ENCODE measurements at places on chromosomes 4 and X.
A peak's percentile ranks its signal among the peaks of the same experiment; 100 is the strongest.

- no peak for DNase-seq
Measured at GRCh38 chr4:94038195-94038594, 169.5 kb upstream of the SMARCAD1 start.

DNA sequence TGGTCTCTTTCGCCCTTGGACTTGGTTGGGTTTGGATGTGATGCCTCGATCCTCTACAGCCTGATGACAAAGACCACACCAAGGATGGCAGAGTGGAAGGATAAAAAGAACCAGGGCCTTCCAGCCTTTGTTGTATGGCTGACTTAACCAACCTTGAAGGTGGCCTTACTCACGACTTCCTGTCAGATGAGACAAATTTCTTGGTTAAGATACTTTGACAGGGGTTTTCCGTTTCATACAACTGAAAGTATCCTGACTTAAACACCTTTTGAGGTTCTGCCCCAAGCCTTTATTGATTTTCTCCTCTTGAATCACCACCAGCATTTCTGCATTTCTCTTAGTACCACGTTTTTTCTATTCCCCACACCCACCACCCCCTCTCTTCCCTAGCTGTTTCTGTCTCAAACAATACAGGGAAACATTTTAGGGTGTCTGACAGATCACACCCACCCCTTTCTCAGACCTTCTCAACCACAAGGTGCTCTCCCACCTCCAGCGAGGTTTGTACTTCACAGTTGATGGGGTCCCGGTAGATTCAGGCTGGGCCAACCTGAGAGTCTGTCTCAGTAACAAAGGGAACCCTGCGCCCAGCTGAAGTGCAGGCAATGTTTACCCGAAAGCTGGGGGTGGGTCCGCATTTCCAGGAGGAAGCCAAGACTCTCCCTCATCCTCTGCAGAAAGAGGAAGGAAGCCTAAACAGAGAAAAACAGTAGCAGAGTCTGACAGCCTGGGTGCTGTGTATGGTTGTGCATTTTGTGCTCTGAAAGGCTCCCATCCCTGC is 5.0 kb upstream of the TSPAN5 start:
- DNase-seq = peak; percentile 51

- DNase-seq = no peak
Measured at GRCh38 chrX:152992115-152992514, 1.8 kb downstream of the PNMA5 start.

DNA sequence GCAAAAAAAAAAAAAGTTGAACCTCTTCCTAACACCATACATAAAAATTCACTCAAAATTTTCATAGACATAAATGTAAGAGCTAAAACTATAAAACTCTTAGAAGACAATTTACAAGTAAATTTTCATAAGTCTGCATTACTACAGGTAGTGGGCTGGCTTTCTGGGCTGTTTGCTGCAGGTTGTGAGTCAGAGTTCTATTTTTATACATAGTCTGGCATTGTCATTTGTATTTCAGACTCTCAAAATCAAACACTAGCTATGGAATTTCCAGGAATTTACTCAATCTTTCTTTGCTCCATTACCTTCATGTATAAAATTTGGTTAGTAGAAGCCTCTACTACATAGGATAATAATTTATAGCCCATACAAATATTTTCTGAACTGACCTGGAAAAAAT is 227.2 kb downstream of the COX18 start:
- no peak for DNase-seq

- DNase-seq = no peak
Measured at GRCh38 chrX:72620550-72621145, 48.0 kb upstream of the HDAC8 start.

DNA sequence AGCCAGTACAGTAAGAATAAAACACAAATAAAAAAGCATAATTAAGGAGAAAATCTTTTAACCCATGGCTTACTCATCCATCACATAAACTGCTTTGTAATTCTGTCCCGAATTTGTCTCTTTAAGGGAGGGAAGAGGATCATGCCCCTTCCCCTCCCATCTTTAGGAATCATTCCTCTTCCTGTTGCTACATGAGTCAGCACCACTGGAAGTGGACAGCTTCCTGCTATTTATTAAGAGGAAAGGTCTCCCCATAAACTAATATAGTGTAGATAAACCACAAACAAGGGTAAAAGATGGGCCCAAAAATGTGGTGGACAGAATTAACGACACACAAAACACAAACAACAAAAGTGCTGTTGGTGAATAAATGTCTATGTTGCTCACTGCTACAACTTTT is 75.8 kb downstream of the PPP3CA start:
- no peak for DNase-seq

GRCh38 chrX:71510161-71510560 is 22.7 kb upstream of the OGT start:
- no peak for DNase-seq

- no peak for DNase-seq
Measured at GRCh38 chr4:87489678-87490077, 39.5 kb downstream of the SPARCL1 start.

DNA sequence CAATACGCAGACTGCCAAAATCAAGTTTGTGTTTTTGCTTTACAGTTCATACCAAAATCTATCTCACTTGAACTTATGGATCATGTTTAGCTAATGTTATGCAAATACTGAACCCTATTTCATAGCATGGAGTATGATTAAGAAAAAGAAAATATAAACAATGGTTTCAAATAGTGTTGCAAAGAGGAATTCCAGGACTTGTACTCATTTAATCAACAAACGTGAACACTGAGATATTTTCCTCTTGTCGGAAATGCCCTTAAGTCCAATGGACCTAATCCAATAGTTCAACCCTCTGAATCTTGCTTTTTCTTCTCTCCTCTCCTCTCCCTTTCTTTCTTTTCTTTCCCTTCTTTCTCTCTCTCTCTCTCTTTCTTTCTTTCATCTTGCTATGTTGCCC is 30.8 kb downstream of the RASL11B start:
- DNase-seq = no peak

DNA sequence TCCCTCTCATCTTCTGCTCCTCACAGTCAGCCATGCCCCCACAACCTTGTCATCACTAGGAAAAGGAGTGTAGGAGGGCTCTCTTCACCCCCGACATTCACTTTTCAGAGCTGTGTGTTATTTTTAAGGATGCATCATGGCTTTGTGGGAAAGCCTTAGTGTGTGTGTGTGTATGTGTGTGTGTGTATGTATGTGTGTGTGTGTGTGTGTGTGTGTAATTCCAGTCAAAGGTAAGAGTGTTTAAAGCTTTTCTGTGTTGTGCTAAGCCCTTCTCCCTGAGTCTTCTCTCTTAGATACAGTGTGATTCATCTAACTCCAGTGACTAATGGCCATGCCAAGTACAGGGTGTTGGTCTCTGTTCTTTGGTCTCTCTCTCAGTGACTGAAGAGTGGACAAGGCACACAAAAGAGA is 76.6 kb downstream of the CHIC2 start:
- DNase-seq = no peak

GRCh38 chrX:155027509-155028066 is 944 bp downstream of the FUNDC2 start:
- no peak for DNase-seq

DNA sequence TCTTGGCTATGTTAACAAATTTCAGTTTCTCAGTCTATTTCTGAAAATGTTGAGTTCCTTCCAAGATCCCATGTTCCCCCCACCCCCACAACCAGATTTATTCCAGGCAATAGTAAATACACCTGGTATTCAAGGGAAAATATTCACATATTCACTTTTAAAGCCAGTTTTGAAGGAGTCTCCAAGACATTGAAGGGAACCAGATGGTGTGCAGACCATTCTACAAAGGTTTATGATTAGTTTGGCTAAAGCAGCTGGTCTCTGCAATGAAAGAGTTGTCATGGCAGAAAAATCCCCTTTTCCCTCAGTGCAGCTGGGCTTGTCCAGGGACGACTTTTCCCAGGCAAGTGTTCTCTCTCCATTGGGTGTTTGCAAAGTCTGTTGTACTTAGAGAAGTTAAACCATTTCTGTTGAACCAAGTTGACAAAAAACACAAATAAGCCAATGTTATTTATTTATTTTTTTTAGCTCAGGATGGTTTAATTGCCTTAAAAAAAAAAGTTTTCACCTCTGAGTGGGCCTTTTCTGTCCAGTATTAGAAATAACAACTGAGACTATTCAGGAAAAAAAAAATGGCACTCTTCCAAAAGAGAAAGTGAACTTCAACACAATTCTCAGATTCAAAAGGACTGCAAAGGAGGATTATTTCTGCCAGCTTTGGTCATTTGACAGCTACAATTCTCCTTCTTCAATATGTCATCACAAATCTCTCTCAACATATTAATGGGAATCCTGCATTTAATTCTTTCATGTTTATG is 410.6 kb downstream of the IL1RAPL1 start:
- DNase-seq = no peak

- DNase-seq = no peak
Measured at GRCh38 chr4:63619771-63620170, 789.5 kb downstream of the TECRL start.

DNA sequence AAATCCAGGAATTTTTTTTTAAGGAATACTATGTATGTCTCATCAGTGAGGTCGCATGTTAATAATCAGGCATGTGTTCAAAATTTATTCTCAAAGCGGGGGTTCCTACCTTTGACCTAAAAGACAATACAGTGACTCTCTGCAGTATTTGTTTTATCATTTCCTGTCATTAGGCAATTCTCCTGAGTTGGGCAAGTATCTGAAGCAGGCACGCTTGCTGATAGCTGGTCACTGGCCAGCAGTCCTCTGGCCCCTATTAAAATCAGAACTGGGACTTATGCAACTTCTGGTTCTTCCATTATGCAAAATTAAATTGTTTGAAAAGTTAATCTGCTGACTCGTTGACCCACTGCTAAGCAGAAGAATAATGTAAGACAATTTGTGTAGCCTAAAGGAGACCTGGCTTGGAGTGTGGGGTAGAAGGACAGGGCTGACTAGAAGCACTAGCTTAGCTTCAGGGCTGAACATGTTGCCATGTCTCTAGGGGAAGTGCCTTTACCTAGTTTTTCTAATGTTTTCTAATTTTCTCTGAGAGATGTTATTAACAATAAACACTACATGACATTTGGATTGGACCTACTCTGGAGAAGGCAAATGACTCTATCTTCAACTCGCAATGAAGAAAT is 36.0 kb upstream of the GABRA2 start:
- no peak for DNase-seq

DNA sequence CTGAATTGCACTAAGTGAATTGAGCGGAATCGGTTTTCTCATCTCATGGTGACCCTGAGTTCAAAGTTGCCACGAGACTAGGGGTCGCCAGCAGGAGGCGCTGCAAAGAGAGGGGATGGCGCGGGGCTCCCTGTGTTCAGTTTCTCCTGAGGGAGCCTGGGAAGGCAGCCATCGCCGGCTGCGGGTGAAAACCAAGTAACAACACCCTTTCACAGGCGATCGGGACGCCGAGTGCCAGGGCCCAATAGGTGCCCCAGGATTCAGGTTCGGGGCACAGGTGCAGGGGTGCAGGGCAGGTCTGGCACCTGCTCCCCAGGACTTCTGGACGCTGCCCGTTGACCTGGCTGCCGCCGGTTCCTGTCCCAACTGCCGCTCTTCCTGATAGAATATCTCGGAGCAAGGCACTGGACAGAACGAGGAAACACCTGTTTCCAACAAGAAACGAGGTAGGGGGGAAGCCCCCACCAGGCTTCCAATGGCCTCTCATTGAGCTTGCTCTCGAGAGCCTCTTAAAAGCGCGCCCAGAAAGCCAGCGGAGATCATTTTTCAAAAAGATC is 1.1 kb upstream of the FGF16 start:
- DNase-seq = peak; percentile 3

DNA sequence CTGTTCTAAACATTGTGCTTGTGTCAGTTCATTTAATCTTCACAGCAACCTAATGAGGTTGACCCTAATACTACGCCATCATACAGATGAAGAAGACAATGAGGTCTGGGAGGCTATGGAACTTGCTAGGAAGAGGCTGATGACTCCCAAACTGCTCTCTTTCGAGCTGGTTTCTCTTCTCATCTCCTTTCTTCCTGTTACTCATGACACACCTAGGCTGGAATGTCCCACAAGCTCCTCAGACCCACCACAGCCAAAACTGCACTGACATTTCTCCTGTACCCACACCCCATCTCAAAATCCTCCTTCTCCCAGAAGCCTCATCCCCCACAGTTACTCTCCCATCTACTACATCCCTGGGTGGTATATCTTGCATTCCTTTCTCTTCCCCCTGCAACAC is 27.4 kb upstream of the PJA1 start:
- no peak for DNase-seq

GRCh38 chrX:100654261-100654660 is 10.3 kb downstream of the SRPX2 start:
- DNase-seq = no peak

GRCh38 chr4:1961563-1961962 is 47.2 kb downstream of the NELFA start:
- no peak for DNase-seq
